ENCODE measurements at places on chromosomes 5 and 9.
A peak's percentile ranks its signal among the peaks of the same experiment; 100 is the strongest.

- no peak for DNase-seq
These were observed 1.1 kb upstream of the FOXB2 start for GRCh38 chr9:77018058-77018968.

DNA sequence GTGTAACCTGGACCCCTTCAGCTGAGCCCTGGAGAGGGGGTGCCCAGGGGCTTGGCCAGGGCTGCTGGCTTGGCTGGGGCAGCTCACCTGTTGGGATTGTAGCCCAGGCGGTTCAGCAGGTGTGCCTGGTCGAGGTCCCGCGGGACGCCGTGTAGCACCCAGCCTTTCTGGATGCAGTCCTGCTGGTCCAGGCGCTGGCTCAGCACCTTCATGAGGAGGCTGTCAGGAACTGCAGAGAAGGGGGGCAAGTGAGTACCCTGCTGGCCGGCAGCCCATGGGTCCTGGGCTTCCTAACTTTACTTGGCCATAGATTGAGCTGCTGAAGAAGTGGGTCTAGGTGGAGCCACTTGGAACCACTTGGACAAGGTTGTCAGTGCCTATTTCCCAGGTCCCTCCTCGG, 85.5 kb downstream of the AK8 start:
- DNase-seq = no peak

- DNase-seq = no peak
These were observed 117.4 kb upstream of the ELL2 start for GRCh38 chr5:96079075-96079474.

GRCh38 chr9:109307380-109308240, 13.2 kb downstream of the EPB41L4B start:
- DNase-seq = no peak

- DNase-seq = no peak
These were observed 237.4 kb downstream of the CAAP1 start for GRCh38 chr9:26655166-26655565.

DNA sequence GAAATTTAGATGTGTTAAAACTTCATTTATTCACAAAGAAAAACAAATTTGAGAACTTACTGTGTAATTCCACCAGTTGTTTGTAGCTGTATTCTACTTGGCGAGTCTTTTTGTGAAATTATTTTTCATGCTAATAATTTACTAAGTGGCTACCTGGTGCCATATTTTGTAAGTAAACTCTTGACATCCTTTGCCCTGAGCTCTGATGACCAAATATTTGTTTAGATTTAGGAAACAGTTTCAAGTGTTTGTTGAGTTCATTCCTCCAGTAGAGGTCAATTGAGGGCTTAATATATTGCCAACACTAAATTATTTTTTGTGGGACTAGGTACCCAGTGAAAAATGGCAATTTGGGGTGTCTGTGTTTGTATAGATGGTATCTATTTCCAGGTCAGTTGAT, 3.7 kb downstream of the CNTLN start:
- no peak for DNase-seq

DNA sequence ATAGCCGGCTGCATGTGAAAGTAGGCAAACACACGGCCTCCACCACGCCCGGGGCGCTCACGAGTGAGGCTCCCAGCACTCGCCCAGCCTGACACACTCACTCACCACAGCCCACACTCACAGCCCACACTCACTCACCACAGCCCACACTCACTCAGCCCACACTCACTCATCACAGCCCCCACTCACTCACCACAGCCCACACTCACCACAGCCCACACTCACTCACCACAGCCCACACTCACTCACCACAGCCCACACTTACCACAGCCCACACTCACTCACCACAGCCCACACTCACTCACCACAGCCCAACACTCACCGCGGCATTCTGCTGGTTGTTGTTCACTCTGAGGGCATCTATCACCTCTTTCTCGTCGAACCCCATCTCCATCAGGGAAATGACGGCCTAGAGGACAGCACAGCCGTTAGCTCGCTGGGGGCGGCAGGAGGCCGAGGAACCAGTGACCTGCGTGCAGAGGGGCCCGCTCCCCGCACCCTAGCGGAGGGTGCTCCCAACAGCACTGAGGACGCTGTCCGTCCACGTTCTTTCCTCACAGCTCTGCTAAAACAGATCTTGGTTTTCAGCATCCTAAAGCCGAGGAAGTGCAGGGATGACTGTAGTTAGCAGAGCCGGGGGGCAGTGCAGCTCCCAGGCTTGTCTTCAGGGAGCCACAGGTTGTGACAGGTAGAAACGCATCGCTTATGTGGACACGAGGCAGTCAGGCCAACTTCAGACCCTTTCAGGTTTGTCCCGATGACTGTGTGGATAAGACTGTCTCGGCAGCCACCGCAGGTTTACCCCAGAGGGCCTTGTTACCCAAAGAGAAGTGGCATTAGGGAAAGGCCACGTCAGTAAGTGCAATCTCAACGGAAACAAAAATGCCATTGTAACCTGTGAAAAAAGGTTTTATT, 21.6 kb downstream of the UBAC1 start:
- DNase-seq = no peak

- DNase-seq = no peak
These were observed 1.8 kb upstream of the HMCN2 start for GRCh38 chr9:130263601-130264413.

GRCh38 chr5:82537687-82538306, 259.6 kb upstream of the RPS23 start:
- no peak for DNase-seq

DNA sequence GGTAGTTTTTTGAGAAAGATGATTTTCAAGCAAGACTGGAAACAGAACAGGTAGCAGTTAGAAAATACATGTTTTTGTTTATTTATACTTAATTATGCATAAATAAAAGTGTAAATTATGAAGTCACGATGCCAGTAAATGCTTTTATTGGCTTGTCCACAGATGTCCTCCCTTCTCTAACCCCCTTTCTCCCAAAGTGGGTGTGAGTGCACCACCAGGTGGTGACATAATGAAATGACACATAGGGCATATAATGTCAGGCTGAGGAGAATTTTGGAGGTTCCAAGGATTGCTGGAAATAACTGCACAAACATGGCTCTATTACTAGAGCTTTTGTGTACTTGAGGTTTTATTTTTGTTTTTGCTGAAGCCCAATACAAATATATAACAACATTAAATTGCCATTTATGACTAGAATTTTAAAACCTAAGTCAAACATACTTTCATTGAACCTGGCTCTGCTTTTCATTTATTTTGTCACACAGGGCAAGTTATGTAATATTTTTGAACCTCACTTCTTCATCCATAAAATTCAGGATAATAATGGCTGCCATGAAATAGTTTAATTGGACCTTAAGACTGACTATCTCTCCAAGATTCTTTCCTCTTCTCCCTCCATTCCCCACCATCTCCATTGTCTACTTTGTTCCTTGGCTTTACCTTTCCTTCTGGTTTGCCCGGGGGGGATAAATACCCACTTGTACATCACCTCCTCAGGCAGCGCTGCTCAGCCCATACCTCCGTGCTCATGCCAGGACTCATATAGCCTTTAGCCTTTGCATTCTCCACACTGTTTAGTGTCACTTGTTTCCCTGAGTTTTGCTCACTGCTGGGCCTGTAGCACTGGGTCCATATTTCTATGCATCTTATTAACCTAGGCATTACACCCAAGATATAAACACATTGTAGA, 168.8 kb downstream of the PDE4D start:
- DNase-seq = peak; percentile 58

GRCh38 chr5:4758550-4758949, 381.6 kb upstream of the ADAMTS16 start:
- DNase-seq = no peak

- no peak for DNase-seq
These were observed 87.9 kb upstream of the TRIO start for GRCh38 chr5:14054965-14055963.

GRCh38 chr5:163760498-163760897, 255.1 kb downstream of the MAT2B start:
- no peak for DNase-seq

DNA sequence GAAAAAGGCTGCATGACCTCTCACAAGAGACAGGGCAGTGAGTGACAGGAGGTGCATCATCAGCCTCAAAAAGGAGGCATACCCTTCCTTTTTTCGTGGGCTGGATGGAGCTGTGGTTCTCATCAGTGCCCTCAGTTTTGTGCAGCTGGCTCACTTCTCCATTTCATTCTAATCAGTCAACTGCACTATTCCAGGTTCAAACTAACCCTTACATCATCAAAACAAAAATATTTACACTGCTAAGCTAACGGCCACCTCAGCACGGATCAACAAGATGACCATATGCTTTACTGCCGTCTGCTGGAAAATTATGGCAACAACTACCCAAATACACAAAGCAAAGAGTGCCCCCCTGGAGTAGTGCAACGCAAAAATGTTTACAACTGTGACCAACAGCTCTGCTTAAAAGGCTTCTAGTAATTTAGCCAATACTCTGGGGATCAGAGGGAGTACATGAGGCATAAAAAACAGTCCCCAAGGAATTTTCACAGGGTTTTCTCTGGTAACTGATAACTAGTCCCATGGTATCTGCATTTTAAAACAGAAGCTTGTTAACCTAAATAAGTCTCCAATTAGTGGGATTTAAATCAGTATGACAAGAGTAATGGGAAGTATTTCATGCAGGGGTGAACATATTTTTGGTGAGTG, 10.8 kb downstream of the KCNV2 start:
- peak; percentile 64 for DNase-seq

- DNase-seq = no peak
These were observed 137.3 kb upstream of the PITX1 start for GRCh38 chr5:135171336-135171735.

- no peak for DNase-seq
These were observed 4.2 kb upstream of the BSPRY start for GRCh38 chr9:113345190-113345589.

- peak; percentile 66 for DNase-seq
These were observed 1.1 kb downstream of the CD14 start for GRCh38 chr5:140631831-140632365.

DNA sequence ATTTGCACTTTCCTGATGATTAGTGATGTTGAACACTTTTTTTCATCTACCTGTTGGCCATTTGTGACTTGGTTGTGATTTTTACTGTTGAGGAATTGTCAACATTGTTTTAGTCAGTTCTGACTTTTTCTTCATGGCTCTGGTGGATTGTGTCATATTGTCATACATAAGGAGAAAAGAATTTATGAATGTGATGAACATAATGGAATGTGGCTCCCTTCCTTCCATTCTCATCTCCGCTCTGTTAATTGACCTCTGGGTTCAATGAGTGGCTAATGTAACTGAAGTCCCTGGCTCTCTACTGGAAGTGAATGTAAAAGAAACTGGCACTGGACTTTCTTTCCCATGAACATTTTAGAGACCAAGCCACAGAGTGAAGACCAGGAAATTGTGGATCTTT, 49.2 kb downstream of the KIAA1958 start:
- DNase-seq = no peak

DNA sequence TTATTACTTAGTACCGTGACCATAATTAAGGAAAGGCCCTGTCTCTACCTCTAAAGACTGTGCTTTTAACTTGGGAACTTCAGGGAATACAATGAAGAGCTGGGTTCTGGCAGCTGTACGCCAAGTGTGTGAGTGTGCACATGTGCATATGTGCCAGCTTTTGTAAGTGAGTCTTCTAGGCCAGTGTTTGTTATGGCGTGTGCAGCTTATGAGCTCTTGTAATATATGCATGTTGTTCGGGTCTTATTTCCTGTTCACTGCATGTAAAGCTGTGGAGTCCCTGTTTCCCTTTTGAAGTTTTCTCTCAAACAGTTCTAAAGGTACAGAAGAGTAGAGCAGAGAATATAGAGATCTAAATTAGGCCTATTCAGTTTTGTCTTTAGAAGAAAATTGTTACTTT, 30.5 kb downstream of the TGFBR1 start:
- DNase-seq = no peak

DNA sequence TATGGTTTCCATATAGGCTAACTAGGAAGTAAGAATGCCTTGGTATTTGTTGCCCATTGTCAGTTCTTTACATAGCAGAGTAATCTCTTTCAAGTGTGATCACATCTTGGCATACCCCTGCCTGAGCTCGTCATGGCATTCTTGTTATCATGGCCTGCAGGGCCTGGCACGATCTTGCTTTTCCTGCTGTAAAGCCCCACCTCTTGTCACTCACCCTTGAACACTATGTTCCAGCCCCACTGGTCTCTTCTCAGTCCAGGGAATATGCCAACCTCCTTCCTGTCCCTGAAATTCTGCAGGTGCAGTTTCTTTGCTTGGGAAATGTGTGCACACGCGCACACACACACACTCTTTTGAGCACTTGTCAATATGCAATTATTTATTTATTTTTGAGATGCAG, 250.2 kb upstream of the DMRT1 start:
- DNase-seq = no peak

GRCh38 chr5:174459071-174459702, 265.2 kb upstream of the MSX2 start:
- DNase-seq = no peak

DNA sequence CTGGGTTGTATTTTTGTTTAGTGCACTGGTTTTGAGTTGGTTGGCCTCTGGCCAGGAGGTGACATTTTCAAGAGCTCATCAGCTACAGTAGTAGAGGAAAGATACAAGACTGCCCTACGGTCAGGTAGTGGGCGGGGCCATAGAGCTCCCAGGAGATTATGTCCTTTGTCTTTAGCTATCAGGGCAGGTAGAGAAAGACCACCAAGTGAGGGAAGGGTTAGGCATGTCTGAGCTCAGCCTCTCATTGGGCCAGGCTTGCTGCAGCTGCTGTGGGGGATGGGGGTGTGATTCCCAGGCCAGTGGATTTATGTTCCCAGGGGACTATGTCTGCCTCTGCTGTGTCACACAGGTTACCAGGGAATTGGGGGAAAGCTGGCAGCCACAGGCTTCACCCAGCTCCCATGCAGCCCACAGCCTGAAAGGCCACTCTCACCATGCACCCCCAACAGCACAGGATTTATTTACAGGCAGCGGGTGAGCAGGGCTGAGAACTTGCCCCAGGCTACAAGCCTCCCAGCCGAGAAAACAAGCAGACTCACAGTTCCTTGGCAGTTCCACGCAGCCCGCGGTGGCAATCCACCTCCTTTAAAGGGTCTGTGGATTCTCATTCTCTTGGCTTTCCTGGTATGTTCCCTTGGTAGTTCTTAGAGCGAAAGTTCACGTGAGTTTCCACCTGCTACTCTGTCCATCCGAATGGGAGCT, 37.5 kb upstream of the BOD1 start:
- DNase-seq = no peak

- peak; percentile 38 for DNase-seq
These were observed 1092.6 kb upstream of the CDH6 start for GRCh38 chr5:30100929-30101328.

- no peak for DNase-seq
These were observed 174.6 kb upstream of the DAPK1 start for GRCh38 chr9:87322840-87323635.

DNA sequence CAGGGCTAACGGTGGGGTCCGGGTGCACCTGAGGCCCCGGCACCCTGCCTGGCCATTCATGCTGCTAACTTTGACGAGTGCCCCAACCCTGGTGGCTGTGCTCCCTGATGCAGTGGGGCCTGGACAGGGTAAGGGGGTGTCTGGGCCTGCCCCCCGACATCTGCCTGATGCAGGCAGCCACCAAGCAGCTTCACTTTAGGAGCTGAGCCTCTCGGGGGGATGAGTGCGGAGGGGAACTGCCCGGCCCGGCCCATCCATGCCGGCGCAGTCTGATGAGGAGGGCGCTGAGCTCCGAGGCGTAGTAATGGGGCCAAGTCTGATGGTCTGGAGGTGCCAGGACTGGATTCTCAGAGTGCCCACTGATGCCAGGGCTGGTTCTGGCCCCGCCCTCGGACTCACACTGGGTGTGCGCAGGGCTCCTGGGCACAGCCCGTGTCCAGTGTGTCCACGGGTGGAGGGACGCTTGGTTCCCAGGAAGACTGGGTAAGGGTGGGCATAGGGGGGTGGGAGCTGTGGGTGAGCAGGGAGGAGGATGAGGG, 16.5 kb downstream of the DNLZ start:
- no peak for DNase-seq
